ENCODE measurements at places on chromosomes 4 and X. TPM values are rescaled to one million over a fixed set of nuclear protein-coding genes. Genes with fewer than 3 reads are reported as not detected.
A peak's percentile ranks its signal among the peaks of the same experiment; 100 is the strongest.

DNA sequence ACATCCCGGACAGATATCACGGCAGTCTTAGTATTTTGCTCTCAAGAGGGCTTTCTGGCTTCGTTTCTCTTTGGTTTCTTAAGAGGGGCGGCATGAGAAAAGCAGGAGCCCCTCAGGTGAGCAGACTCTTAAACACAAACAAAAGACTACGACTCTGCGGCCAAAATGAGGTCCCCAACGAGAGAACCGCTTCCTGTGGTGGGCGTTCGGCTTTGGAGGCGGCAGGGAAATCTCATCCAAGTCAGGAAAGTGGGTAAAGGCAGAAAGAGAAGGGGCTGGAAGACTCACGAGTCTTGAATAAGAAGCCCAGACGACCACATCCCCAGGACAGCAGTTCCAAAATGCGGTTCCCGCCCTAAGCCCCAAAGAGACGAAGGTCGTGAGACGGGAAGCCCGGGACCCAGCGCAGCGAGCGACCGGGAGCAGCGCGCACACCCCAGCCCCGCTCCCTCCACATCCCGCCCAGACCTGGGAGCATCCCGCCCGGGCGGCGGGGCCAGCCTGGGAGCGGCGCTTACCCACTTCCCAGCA is 409 bp downstream of the UGDH start:
- DNase-seq: no peak

DNA sequence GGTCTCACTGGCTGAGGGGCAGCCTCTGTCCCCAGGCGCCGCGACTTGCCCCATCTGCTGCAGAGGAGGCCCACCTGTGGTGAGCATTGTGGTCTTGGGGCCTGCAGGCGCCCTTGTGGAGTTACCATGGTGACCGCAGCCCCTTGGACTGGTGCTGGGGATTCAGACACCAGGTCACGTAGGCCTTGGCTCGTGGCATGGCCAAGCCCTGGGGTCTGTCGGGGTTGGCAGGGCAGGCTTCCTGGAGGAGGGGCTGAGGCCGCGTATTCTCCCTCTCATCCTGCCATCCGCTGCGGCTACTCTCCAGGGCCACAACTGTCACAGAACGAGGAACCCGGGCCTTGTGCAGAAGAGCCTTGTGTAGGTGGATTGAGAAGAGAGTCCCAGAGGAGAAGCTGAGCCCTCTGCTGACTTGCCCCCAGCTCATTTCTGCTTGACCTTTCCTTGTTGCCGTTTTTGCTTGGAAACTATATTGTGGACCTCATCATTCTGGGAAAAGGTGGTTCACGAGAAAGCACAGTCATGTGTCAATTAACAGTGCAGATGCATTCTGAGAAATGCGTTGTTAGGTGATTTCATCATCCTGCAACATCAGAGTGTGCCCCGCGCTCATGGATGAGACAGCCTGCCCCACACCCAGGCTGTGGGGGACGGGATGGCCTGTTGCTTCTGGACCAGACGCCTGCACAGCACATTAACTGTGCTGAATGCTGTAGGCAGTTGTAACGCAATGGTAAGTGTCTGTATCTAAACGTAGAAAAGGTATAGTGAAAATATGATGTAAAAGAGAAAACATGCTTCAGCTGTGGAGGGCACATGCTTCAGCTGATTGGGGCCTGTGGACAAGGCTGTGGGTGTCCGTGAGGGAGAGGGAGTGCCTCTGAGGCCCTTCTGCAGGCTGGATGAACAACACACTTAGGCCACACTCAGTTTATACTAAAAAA is 38.5 kb downstream of the TRMT44 start:
- DNase-seq: no peak

DNA sequence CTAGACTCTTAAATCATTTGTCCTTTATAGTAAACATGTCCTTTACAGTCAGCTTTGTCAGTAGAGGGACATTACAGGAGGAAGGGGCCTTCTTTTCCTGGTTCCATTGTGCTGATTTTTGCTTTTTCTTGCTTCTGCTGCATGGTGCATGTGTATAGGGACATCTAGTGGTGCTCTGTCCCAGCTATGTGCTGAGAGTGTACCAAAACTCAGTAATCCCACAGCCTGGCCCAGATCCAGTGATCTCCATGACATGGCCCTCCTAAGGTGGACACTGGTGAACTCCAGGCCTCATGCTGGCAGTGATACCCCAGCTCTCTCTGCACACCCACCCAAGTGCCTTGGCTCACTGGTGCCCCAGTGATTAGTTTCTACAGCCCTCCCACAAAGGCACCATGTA is 45.2 kb downstream of the MAGEB17 start:
- DNase-seq: peak; percentile 1

The SCD5 gene
- 16.9 TPM for total RNA-seq

DNA sequence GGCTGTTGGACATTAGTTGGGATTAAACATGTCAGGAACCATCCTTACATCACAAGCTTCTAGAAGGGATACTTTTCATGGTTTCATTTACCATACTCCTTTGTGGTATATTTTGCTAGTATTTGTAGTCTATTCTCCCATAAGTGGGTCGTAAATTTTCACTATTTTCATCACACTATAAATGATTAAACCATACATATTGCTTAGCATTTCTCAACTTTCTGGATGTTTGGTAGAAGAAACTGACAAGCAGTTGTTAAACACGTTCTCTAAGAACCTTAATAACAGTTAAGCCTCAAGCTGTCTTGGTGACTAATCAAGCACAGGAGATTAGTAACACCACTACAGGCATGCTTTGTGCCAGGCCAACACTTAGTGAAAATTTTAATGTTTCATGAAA is 375.5 kb downstream of the NAF1 start:
- no peak for DNase-seq

GRCh38 chr4:74764119-74764518 is 30.2 kb downstream of the BTC start:
- DNase-seq: no peak

DNA sequence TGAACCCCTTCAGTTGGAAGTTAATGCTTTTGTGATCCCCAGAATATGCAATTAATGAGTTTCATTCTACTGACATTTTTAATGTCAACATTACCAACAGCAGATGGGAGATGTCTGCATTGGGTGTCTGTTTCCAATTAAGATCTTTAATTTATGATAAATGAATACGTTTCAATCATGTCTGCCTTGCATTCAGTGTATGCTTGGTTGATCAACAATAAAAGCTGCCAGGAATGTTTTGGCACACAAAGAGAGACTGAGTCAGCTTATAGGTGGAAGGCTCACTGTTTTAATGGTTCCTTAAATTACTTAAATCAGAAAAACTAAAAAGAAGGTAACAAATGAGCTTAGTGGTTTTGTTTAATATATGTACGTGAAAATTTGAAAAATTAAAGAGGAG is 359.9 kb upstream of the CNKSR2 start:
- DNase-seq: no peak

- no peak for DNase-seq
Observed at GRCh38 chr4:89021684-89022083, 35.3 kb downstream of the FAM13A start.

GRCh38 chrX:118324588-118324987 is 21.3 kb upstream of the WDR44 start:
- DNase-seq: no peak

The ACE2 gene
- total RNA-seq: 0.07 TPM

DNA sequence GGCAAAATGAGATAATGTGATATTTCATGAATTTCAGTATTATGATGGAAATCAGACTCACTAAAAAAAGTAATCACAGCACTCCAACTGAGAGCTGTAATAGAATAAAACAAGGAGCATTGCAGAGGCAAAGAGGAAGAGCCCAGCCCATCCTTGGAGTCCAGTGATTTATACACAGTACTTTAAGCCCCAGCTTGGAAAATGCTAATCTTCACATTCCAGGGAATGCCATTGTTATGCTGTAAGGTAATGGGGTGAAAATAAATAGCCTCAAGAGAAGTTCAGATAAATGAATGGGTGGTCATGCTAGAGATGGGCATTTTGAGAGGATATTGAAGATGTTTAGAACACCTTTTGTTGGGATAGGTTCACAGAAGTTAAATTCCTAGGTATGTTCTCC is 190.3 kb upstream of the TAPT1 start:
- no peak for DNase-seq

DNA sequence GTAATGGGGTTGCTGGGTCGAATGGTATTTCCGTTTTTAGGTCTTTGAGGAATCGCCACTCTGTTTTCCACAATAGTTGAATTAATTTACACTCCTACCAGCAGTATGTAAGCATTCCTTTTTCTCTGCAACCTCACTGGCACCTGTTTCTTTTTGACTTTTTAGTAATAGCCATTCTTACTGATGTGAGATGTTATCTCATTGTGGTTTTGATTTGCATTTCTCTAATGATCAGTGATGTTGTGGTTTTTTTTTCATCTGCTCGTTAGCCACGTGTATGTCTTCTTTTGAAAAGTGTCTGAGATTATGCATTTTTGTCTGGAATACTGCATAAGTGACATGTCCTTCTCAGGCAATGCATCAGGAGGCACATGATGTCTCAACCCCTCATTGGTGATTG is 28.8 kb downstream of the REPS2 start:
- no peak for DNase-seq

DNA sequence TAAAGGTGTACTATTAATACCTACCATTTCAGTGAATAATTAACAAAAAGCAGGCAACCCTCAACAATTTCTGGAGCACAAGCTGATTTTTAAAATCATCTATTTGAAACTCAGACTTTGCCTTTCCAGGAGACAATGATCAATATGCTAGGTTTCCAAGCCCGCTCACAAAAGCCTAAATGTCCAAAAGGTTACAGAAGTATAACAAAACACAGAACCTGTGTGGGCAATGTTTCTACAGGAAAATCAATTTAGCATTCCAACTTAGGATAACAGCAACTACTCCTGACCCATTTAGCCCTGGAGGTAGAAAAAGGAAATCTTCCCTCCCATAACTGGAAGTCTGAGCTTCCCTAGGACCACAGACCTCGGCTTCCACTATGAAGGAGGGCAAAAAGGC is 3.9 kb downstream of the TAB3 start:
- no peak for DNase-seq

DNA sequence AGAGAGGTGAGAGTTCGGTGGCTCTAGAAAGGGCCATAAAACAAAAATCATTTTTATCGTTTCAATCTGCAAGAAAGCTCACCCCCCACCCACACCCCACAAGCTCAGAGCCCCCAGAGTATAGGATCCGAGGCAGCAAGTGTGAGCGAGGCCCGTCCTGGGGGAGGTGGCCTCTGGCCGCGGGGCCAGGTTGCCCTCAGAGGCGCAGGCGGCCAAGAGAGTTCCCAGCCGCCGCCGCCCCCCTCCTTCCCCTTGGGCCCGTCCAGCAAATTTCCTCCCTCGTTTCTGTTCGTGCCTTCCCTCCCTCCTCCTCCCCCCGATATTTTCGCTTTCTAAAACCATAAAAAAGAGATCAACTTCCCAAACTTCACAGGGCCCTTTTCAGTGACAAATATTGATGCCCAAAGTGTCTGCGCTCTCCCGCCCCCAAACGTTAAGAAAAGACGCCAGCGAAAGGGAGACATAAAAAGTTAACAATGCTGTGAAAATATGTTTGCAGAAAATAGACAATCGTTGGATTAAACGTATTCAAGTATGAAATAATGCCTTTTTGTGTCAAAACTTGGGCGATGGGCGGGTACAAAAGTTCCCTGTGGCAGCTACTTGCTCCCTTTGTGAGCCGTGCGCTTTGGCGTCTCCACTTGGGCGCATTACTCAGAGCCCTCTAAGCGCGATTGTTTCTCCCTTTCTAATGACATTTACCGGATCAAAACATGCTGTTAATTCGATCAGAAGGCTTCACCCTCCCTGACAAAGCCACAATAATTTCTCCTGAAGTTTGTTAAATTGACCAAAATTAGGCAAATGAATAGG is 1.1 kb upstream of the HELT start:
- peak; percentile 34 for DNase-seq

The AP1S2 gene
- 12.5 TPM for total RNA-seq

The TET2 gene
- total RNA-seq: 13.2 TPM

The YY2 gene
- total RNA-seq: 2.2 TPM

DNA sequence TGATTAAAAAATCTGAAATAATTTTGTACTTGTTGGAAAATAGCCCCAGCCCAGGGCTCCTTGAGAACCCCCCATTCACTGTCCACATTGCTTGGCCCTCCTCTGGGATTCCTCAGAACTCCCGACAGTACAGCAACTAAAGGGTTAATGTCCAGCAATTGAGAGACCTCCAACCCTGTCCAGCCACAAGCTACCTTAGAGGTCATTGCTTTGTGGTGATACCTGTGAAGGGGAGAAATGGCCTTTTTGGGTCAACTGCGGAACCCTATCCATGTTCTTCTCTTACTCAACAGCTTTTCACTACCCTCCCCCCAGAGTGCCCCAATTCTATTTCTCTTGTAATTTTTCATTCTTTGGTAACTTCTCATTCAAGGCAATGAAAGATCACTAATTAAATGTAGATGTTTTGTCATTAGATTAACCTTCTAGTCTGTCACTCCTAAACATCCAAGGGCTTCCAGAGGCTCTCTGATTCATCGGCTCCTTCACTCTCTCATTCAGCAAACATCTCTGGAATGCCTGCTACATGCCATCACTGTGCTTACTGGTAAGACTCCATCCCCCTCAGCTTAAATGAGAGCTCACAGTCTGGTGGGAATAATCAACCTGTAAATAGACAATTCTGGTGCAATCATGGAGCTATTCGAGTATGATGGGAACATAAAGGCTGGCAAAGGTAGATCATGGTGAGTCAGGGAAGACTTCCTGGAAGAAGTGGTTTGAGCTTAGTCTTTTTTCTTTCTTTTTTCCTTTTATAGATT is 241.4 kb upstream of the PGRMC2 start:
- DNase-seq: peak; percentile 95

DNA sequence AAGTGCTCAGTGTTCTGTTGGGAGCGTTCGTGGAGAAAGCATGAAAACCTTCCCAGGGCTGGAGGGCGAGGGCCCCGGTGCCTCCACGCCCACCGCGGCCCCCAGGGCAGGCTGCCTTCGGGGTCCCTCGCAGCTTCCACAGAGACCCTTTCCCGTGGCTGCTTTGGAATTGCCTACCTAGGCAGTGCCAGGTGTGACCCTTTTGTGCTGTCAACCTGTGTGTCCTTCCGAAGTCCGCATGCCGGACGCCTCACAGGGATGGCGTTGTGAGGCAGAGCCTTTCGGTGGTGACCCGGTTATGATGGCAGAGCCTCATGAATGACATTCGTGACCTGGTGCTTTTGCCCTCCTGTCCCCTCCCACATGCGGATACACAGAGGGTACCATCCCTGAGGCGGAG is 17.4 kb downstream of the TMEM175 start:
- DNase-seq: no peak

DNA sequence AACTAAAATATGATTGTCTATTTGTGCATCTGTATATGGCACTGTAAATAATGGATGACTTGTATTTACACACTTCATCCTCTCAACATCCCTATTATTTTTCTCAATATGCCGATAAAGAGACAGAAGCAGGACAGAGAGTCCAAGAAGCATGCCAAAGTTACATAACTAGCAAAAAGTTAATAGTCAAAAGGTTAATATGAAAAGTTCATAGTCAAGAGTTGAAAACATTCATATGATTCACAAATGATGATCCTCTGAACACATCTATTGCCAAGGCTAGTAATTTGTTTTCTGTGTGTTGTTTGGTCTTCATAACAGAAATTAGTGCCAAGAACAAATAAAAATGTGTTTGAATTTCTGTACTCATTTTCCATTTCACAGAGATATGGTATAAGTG is 231.0 kb downstream of the ADAMTS3 start:
- DNase-seq: no peak

The EDA gene
- total RNA-seq: 1.1 TPM

The TMEM144 gene
- total RNA-seq: 2.6 TPM

- no peak for DNase-seq
Observed at GRCh38 chrX:17555846-17556245, 180.8 kb downstream of the NHS start.
